Upper lobe of left lung (tissue), 6 donors: ENCODE measurements at places on chromosomes 16 and 17.

- DNase-seq = no peak
These were observed 16.2 kb downstream of the TBX4 start for GRCh38 chr17:61468263-61468907.

GRCh38 chr17:12618557-12618956 is 47.1 kb upstream of the MYOCD start:
- no peak for DNase-seq

DNA sequence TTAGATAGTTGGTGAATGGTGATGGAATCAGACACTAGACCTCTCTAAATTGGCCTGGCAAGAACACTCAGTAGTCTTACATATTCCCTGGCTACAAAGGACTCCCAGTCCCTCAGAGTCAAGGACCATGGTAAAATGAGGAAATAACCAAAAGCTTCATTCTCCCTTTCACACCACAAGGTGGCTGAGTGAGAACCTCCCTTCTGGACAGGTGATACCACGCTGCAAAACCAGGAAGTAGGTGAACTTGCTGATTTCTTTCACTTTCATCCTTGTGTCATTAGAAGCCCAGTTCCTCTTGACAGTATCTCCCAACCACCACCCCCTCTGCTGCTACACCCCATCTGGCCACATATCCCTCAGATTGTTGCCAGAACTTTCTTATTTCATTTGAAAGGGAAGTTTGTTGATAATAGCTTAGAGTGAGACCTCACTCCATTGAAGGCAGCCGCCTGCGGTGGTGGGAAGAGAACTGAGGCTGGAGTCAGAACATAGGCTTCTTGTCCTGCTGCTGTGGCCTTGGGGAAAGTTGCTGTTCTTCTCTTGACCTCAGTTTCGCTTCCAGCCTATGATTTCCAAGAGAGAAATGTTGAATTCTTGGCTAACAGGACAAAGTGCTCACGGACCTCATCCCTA is 290.6 kb upstream of the CCL2 start:
- DNase-seq = no peak

DNA sequence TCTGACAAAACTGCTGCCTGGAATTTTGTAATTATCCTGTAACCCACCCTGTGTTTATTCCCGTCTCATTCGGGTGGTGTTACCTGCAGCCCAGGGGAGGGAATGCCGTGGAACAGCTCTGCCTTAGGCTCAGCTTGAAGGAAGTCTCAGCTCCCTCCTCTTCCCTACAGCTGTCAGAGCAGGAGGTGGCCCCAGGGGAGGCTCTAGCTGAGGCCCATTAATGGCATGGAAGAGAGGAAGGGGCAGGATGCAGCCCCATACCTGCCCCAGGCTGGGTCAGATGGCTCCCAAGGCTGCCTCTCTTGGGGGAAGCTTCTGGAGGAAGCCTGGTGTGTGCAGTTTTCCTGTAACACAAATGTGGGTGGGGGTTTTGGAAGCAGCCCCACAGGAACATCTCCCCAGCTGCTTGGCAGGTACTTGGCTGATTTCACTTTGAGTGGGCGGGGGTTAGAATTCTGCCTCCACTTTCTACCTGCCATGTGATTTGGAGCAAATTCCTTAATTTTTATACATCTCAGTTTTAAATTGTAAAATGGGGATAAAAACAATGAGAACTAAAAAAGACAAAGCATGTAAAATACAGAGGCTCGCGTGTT is 103.9 kb downstream of the MGAT5B start:
- DNase-seq = no peak

GRCh38 chr17:6517062-6517461 is 39.3 kb downstream of the PITPNM3 start:
- DNase-seq = no peak

DNA sequence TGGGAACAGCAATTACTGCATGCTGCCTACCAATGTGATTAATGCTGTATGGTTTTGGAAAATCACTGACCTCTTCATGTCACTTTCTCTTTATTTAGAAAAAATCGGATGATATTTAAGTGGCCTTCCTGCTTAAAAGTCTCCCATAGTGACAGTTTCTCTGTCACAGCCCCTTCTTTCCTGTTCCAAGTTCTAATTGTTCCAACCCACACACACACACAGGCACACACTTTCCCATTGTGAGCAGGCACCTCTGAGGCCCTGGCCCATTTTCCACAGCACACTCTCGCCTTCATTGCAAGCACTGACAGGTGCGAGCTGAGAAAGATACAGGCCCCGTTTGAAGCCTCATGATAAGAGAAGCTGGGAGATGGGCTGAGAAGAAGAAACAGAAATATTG is 505.9 kb downstream of the HS3ST4 start:
- DNase-seq = no peak

DNA sequence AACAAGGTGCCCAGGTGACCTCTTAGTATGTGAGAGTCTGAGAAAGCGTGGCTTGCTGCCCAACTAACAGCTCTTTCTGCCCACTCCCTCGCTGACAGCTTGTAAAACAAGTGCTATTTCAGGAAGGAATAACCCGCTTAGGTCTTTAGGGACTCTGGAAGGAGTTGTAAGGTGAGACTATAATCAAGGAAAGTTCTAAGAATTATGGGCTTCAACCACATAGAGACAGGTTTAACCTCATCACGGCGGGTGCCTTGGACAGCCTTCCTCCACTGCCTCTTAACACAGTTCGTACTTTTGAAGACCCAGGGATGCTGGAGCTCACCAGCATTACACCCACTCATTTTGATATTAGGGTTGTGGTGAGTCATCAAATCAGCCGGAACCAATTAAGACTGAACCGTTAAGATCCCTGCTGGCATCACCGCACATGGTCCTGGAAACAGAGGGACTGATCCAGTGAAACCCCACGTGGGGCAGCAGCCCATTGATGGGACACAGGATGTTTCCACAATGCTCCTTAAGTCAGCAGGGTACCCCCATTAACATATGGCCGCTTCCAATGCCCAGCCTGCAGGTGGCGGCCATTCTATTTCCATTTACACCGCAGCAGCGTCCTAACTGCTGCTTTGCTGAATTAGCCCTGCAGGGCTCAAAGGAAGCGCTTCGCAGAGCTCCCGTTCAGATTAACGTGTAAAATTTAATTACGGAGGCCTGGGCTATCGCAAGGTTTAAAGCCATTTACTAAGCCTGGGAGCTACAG is 176.6 kb upstream of the SDK2 start:
- DNase-seq = no peak

- DNase-seq = no peak
These were observed 25.3 kb downstream of the RPTOR start for GRCh38 chr17:80569924-80570323.

DNA sequence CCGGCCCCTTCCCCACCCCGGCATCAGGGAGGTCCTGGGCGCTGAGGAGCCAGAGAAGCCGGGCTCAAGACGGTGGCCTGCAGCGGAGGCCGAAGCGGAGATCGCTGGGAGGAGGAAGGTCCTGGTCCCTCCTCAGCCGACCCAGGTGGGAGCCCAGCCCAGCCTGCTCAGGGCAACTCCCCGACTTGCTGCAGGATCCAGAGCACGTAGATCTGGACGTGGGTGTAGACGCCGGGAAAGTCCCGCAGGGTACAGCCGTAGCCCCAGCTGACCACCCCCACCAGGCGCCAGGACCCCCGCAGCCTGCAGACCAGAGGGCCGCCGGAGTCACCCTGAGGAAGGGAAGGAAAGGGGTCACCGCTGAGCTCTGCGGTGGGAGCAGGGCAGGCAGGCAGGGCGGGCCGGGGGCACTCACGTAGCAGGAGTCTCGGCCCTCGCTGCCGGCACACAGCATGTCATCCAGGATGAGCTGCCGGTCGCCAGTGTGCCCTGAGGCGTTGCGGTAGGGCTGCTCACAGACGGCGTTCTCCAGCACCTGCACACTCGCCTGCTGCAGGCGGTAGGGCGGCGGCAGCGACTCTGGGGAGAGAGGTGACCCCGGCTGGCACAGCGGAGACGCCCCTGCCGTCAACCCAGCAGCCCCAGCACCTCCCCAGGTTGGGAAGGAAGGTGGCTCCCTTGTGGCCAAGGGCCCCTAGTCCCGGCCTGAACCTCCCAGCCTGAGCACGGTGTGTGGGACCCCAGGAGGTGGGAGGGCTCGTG is 5.4 kb downstream of the TPSD1 start:
- peak; percentile 61 for DNase-seq

- DNase-seq = no peak
These were observed 117.7 kb downstream of the USP22 start for GRCh38 chr17:20925091-20925490.

GRCh38 chr17:41939693-41940090 is 9.3 kb downstream of the ODAD4 start:
- no peak for DNase-seq

DNA sequence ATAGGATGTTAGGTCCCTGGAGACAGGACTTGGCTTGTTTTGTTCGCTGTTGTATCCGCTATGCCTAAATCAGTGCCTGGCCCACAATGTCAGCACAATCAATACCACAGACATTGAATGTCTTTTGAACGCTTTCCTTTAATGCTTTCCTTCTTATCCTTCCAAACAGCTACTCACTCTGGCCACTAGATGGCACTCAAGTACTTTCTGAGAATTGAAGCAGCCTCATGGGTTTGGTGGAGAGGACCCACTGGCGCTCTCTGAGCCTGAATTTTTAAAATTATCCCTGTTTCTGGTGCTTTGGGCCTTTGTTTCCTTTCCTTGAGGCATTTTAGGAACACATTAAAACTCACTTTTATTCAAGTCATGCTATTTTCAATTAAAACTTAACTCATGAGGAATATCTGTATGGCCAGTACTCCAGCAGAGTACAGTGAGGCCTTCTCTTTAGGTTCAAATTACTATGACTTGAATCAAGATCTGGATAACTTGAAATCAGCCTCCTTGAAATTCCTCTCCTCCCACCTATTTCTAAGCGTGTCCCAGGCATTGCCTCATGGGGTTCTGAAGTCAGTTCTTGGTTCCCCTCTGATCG is 3.2 kb upstream of the NLRP1 start:
- DNase-seq = peak; percentile 28

DNA sequence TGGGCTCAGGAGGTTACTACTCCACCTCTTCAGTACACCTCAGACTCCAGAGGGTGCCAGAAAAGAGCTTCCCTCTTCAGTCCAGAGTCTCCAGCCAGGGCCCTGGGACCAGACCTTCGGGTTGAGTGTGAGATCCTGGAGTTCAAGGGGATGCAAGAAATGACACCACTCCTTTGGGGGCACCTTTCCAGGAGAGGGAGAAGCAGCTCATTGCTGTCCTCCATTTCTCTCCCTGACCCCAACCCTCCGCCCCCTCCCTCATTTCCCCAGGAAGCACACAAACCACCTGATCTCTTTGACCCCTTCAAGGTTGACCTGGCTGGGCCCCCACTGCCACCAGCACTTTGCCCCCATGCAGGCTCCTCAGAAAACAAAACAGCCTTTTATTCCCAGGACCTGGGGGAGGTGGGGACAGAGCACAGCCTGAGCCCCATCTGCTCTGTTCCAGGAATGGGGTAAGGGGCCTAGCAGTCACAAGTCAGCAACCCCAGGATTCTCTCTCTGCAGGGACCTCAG is 21.4 kb downstream of the CDH5 start:
- DNase-seq = peak; percentile 1

GRCh38 chr16:78574571-78574970 is 475.1 kb downstream of the WWOX start:
- DNase-seq = no peak

- DNase-seq = peak; percentile 26
These were observed 89.9 kb downstream of the C16orf78 start for GRCh38 chr16:49463529-49463928.

DNA sequence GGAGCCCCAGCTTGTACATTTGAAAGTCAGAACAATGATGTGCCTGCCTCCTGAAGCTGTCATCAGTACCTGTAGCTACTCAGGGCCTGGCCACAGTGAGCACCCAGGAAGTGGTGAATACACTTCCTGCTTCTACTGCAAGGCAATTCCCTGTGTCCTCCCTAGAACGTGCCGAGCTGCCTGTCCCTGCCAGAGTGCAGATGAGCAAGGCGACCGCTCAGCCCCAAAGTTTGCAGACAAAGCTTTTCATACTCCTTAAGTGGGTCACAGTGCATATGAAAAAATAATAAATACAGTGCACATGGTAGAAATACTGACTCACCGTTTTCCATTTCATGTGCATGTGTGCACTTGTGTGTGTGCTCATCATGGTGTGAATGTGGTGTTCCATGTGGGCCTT is 77.3 kb downstream of the MPRIP start:
- no peak for DNase-seq

DNA sequence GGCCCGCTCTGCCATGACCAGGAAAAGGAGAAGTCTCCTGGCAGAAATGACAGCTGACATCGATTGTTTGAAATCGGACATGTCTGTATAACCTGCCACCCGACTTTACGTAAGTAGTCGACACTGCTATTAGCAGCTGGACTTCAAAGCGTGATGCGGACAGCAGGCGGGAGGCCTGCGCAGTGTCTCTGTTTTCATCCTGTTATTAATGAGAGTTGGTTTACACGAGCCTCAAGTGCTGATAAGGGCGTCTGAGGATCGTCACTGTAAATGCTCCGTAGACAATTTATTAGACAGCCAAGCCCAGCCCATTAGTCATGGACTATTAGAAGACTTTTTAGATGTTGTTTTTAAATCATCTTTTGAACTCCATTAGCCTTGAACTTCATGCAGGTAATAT is 328.3 kb downstream of the FOXL1 start:
- DNase-seq = no peak

- DNase-seq = no peak
These were observed 96.0 kb downstream of the YPEL2 start for GRCh38 chr17:59427425-59427921.

GRCh38 chr17:29102046-29102445 is 59.1 kb downstream of the PIPOX start:
- no peak for DNase-seq

GRCh38 chr17:40541060-40541872 is 24.0 kb downstream of the CCR7 start:
- peak; percentile 61 for DNase-seq

DNA sequence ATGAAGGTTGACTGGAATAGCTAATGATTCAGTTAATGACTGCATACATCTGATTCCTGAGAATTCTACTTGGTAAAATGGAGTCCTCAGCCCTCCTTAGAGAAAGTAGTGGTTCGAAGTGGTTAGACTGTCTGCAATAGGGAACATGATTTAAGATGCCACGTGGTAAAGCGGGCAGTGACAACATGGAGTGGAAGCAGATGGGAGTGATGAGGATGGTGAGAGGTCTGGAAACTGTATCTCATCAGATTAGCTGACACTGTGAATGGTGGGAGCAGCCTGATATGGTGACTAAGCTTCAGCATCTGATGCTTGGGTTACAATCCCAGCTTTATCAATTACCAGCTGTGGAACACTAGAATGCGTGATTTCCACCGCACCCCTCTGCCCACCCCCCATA is 8.4 kb downstream of the CDH11 start:
- DNase-seq = no peak

DNA sequence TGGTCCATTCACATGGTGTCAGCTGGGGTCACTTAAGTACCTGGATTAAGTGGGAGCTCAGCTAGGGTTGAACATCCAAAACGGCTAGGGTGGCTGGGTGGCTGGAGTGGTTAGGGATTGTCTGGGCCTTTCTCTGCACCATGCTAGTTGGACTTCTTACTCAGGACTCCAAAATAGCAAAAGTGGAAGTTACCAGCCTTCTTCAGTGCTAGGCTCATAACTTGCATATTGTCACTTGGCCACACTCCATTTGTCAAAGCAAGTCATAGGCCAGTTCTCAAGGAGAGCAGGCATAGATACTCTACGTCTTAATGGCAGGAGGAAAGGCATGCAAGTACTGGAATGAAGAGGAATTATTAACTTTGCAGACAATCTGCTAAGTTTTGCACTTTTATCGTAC is 69.7 kb downstream of the ESRP2 start:
- DNase-seq = no peak
